CD4-positive, alpha-beta T cell treated with Interferon gamma for 1 hour (primary cell): ENCODE measurements at places on chromosomes 1 and 21.
A peak's percentile ranks its signal among the peaks of the same experiment; 100 is the strongest.

DNA sequence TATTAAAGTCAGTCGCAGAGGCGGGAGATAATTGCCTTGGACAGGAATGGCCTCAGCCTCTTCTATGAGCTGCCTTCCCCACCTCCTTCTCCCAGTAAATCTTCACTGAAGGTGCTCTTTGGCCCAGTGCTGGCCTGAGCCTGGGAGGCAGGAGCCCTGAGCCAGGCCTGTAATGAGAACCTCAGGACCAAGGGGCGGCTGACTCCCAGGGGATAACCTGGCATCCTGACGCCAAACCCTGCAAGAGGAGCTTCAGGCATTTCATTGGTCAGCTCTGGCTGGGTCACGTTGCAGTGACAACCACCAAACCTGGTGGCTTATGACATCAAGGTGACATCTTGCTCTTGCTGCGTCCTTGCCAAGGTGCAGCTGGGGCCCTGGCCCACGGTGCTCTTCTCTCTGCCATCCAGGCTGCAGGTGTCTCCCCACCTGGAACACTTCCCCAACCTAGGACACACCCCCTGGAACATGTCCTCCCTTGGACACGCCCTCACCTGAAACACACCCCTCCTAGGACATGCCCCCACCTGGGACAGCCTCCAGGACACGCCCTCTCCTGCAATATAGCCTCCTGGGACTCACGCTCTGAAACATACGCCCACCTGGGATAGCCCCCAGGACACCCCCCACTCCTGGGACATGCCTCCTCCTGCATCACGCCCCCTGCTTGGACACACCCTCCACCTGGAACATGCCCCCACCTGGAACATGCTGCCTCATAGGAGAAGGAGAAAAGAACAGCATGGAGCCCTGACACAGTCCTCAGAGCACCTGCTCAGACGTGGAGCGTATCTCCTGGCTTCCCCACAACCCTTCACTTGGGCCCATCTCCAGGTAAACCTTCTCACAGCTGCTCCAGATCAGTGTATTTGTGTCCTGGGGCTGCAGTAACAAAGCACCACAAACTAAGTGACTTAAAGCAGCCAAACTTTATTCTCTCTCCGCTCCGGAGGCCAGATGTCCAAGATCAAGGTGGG is 333.6 kb downstream of the NPHP4 start:
- DNase-seq, result no peak

GRCh38 chr1:34163792-34164731 is 968 bp downstream of the CSMD2 start:
- DNase-seq, result no peak

GRCh38 chr1:47812904-47813514 is 184.2 kb downstream of the TRABD2B start:
- no peak for DNase-seq

- no peak for DNase-seq
Observed at GRCh38 chr1:248757784-248758195, 2.2 kb upstream of the LYPD8 start.

DNA sequence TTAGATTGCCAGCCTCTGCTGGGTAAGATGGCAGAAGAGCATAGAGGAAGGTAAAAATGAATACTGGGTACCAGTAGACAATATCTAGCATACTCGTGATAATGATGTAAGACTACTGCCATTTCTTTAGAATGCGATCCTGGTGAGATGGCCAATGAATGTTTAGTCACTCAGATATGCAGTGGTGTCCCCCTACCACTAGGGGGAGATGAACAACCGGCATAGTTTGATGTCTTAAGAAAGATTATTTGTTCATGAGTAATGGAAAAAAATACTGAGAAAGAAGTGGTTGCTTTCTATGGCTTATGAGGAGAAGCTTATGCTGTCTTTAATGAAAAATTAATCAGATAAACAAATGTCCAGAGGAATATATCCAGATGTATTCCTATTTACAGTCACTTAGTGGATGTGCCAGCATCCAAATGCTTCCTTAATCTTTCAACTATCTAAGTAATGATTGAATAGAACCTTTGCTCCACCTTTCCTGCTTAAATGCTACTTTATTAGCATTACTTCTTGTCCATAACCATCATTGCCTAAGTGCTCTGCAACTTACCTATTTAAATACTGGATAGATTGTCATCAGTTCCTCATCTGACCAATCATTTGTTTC is 256.6 kb downstream of the ST6GALNAC3 start:
- peak; percentile 28 for DNase-seq

- DNase-seq, result no peak
Observed at GRCh38 chr1:1318777-1319645, 5.4 kb downstream of the INTS11 start.

- DNase-seq, result peak; percentile 97
Observed at GRCh38 chr1:205749234-205750137, 496 bp downstream of the NUCKS1 start.

GRCh38 chr1:234967121-234967520 is 161.5 kb downstream of the TOMM20 start:
- no peak for DNase-seq

DNA sequence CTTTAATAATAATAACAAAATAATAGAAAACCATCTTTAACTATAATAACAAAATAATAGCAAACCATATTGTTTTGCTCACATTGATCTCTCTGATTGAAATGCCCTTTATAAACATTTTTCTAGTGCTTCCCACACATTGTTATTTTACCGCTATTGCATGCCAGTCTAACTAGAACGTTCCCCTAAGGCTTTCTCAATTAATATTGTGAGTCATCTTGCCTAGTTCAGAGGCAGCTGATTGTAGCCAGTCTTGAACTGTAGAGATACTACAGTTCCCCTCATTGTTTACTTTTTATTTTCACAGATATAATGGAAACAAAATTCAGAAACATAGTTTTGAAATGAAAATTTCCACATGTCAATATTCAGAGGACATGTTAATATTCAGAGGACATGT is 192.3 kb upstream of the ADGRL4 start:
- no peak for DNase-seq

DNA sequence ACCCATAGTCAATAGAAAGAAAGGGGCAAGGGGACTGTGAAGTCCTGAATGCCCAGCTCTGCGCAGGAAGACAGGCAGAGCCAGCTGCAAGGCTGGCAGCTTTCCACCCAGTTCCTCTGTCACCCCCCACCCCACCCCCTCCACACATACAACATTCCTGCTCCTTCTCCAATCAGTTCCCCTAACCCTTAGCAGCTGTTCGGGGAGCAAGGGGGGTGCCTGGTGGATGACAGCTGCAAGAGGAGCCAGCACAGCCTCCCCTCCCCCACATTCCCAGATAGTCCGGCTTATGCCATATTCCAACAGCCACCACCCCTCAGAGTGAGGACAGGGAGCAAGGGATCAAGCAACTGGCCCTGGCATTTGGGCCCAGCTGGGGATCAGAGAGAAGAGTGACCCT is 9.7 kb downstream of the ARHGEF2 start:
- no peak for DNase-seq

- DNase-seq, result no peak
Observed at GRCh38 chr1:35555601-35556477, 1.4 kb downstream of the KIAA0319L start.

- no peak for DNase-seq
Observed at GRCh38 chr1:18337757-18338156, 143.0 kb upstream of the KLHDC7A start.

- DNase-seq, result no peak
Observed at GRCh38 chr1:163768576-163768975, 446.8 kb downstream of the NUF2 start.

DNA sequence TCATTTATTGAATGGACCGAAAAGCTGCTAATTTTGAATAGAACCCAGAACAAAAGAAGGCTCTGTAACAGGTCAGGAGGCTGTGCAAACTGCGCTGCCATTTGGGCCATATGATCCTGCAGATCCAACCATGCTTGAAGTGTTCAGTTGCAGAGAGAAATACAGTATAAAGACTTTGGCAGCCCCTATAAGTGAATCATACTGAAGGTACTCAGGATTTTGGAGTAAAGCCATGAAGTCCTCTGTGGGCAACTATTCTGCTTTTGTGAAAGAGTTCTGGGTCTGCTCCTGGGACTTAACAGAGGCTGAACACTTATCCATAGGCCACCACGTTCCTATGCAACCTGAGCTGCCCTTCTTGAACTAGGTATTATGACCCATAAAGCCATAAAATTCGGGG is 1613.6 kb upstream of the PRMT6 start:
- no peak for DNase-seq

- DNase-seq, result no peak
Observed at GRCh38 chr1:90104941-90105538, 110.1 kb downstream of the ZNF326 start.

DNA sequence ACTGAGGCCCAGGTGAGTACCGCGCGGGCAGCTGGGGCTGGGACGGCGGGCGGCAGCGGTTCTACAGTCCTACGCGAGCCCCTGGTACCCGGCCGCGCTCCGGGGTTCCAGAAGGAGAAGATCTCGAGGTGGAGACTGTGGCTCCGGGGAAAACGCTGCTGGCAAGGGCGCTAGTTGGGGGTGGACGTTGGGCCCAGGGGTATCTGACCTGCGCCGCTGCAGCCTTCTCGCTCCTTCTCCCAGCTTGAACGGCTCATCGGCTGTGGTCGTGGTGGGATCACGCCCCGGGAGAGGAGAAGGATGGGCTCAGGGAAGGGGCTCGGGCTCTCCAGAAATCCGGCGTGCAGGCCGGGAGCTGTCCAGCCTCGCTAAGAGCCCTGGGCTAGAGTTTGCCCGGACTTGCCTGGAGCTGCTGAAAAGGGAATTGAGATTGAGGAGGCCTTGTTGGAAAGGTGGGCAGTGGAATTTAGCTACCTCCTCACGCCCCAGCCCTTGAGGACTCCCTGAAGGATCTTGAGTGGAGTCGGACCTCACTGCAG is 1.1 kb upstream of the POU3F1 start:
- no peak for DNase-seq

GRCh38 chr1:152917794-152918193 is 9.4 kb downstream of the IVL start:
- DNase-seq, result no peak

DNA sequence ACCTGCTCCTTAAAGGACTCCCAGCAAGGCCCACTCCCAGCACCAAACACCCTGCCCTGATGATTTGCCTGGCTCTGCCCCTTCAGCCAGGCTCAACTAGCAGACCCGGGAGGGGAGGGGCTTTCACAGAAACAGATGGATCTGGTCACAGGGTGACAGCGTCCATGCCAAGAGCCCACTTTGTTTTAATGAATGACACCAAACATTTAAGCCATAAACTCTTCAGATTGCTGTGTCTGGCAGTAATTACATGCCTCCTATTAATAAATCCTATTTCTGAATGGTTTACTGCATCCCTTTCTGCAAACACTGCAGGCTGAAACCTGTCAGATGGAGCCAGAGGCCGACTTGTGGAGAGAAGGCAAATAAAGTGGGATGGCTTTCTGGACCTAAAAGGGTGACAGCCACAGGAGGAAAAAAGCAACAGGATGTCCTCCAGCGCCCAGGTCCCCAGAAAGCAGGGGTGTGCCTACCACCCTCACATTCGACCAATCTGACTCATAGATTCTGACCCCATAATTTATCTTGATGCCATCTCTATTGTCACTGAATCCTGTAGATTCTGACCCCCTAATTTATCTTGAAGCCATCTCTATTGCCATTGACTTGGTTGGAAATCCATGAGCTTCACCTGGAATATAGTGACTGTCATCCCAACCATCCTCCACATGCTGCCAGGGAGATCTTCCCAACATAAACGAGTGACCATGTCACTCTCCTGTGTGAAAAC is 200.9 kb downstream of the PLPP3 start:
- DNase-seq, result no peak

GRCh38 chr1:34066166-34066565 is 98.9 kb downstream of the CSMD2 start:
- no peak for DNase-seq

- DNase-seq, result no peak
Observed at GRCh38 chr1:164746632-164747031, 187.6 kb downstream of the PBX1 start.

DNA sequence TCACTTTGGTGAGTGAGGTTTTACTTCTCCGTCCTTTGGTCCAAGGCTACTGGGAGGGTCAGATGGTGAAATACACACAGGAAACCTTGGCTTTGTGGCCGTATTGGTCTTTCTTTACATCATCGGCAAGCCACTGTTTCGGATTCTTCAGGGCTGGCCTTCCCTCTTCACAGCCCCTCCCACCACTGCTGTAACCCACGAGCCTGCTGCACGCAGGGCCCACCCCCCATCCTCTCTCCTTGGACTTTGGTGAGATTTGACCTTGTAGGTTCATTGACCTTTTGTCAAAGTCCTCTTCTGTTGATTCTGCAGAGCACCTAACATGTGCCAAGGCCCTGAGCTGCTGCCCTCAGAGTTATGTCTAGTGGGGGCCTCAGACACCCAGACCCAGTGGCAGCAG is 328.6 kb downstream of the CAMTA1 start:
- DNase-seq, result no peak

DNA sequence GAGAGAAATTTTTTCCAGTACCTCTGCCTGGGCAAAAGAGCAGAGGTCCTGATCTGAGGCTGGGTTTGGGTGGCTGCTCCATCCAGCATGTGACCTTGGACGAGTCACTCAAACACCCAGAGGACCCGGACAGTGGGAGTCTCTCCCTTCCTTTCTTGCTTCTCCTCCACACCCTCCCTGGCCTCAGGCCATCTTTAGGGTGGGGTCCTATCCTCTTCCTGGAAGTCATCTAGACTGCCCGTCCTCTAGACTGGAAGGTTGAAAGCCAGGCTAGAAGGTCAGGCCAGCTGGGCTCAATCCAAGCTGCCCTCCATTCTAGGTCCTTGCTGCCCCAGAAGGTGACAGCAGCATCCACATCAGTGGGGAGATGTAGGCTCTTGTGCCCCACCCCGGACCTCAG is 599.5 kb downstream of the MATN1 start:
- no peak for DNase-seq

DNA sequence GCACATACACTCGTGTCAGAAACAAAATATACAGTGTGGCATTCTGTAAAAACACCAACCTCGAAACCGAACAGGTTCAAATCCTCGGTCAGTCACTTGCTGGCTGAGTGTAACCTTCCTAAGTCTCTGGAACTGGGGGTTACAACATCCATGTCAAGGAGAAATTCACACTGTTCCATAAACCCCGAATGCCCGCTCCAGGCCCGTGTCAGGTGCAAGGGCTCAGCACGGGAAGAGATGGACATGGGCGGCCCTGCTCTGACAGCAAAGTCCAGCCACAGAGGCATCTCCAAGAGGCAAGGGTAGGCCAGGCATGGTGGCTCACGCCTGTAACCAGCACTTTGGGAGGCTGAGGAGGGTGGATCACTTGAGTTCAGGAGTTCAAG is 79.5 kb downstream of the SLC66A1 start:
- no peak for DNase-seq

GRCh38 chr1:111704776-111705175 is 34.4 kb downstream of the INKA2 start:
- no peak for DNase-seq

DNA sequence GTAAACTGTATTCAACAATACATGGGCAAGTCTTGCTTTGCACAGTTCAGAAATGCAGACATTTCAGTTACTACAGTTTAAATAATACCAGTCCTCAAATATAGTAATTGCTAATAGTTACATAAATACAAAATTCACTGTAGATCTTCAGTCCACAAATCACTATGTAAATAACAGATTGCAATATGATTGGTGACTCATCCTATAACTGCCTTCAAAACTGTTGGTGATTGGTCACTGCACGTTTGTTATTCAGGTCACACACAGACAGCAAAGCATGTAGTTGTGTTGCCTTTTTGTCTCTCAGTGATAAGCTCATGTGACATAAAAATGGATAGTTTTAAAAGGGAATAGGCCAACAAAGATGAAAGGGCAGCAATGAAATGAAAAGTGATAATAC is 186.5 kb upstream of the CTTNBP2NL start:
- no peak for DNase-seq

GRCh38 chr1:173916667-173917066 is 460 bp downstream of the SERPINC1 start:
- no peak for DNase-seq

GRCh38 chr1:17828991-17829390 is 73.9 kb downstream of the ACTL8 start:
- no peak for DNase-seq

- DNase-seq, result no peak
Observed at GRCh38 chr1:111963985-111964738, 25.3 kb downstream of the KCND3 start.
